ENCODE measurements at places on chromosomes 4 and X.
A peak's percentile ranks its signal among the peaks of the same experiment; 100 is the strongest.

DNA sequence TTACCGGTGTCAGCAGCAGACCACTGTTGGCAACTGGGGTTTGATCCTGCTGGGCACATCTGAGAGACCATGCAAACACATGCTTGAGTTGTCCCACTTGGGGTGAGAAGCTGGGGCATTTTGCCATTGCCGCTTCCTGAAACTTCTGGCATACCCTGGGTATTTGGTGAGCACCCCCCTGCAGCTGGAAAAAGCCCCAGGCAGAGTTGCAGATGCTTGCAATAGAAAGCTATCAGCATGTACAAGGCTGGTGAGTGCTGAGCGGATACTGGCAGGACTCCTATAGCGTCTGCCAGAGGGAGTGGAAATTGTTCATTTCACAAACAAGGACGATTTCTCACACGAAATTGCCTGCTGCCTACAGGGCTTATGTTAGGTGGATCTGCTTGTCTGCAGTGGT is 32.3 kb downstream of the SUPT20HL1 start:
- no peak for DNase-seq

- no peak for DNase-seq
These were observed 128.2 kb upstream of the OTUD4 start for GRCh38 chr4:145308598-145308997.

DNA sequence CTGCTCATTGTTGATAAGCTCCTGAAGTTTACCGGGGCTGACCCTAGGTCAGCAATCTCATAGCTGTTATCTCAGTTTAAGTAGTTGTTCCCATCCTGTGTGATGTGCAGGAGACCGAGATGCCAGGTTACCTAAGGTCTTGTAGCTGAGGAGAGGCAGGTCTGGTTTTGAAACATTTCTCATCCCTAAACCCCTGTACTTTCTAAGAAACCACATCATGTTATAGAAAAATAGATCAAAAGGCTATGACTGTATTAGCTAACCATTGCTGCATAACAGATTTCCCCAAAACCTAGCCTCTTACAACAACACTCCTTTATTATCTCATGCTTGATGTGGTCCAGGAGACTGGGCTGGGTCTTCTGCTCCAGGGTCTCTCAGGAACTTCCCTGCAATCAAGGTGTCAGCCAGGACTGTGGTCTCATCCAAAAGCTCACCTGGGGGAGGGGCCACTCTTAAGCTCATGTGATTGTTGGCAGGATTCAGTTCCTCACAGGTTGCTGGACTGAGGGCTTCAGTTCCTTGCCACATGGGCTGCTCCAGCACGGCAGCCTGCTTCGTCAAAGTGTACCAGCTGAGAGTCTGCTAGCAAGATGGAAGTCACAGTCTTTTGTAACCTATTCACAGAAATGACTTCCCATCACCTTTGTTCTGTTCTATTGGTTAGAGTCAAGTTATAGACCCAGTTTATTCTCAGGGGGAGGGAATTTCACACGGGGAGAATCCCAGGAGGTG is 60.9 kb upstream of the CLCN4 start:
- DNase-seq, result no peak

DNA sequence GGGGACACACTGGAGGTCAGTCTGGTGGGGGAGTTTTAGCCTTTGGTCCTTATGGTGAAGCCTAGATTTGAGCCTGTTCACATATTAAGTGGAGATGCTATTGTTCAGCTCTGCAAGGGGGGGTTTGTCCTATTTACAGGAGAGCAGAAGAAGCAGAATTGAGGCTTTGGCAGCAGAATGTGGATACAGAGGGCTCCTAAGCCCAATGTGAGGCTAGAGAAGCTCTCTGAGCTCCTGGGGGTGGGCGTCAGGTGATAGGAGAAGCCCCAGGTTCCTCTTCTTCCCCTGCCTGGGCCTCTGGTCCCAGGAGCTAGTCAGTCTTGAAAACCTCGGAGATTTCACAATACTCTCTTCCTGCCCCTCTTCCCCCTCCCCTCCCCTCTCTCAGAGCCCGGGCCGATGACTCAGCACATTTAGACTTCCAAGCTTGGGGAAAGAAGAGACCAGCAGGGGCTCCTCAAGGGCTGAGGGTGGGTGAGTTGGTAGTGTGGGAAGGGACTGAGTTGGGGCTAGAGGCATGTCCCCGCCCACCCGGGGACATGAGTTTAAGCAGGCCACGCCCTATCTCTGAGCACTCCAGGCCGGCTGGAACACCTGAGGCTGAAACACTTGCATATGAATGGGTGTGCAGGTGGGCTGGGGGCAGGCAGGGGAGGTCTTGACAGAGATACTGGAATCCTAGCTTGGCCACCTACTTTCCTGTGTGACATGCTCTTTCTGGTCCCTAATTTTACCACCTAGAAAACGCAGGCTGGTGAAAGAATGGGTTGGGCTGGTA is 3.4 kb downstream of the TFE3 start:
- DNase-seq, result peak; percentile 95

- no peak for DNase-seq
These were observed 47.5 kb downstream of the CYTL1 start for GRCh38 chr4:4971796-4972195.

GRCh38 chrX:150197388-150197787 is 165.7 kb upstream of the MAMLD1 start:
- DNase-seq, result no peak

DNA sequence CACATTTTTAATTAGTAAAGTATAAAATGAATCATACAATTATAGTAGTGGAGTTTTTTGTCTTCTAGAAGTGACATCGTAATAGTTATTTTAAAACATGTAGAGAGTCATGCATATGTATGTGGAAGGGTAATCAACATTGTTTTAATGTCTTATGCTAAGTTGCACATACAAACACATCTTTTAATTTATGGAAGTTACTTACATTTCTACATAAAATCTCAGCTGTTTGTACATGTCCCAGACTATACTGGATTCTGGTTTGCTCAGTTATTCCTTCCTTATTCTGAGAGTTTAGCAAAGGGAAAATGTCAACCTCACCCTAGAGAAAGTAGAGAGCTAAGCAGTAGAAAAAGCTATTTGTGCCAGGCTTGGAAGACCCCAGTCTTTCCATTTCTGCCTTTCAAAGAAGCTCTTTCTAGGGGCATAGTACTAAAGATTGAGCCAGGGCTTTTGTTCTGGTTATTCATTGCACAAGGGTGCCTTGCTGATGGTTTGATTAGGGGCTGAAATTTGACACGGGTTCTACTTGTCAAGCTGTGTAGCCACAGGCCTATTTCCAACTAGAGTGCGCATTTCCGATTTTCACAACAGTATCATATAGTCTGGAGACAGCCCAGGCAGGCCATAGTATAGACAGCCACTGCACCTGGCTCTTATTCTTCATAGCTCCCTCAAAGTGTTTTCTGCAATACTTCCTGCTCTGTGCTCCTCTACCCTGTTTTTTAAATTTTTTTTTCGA is 106.3 kb downstream of the RPA4 start:
- DNase-seq, result no peak

GRCh38 chr4:116073051-116073450 is 959.6 kb upstream of the NDST4 start:
- DNase-seq, result no peak

GRCh38 chr4:968221-968620 is 5.1 kb downstream of the DGKQ start:
- DNase-seq, result peak; percentile 45

GRCh38 chrX:4240541-4241194 is 527.2 kb upstream of the PRKX start:
- DNase-seq, result no peak

GRCh38 chr4:138609943-138610350 is 367.8 kb upstream of the SLC7A11 start:
- DNase-seq, result no peak

- peak; percentile 34 for DNase-seq
These were observed 1.4 kb downstream of the NKX6-1 start for GRCh38 chr4:84497504-84498202.

GRCh38 chrX:15437724-15438123 is 53.5 kb upstream of the VEGFD start:
- no peak for DNase-seq

- peak; percentile 36 for DNase-seq
These were observed 13.8 kb upstream of the FGFBP2 start for GRCh38 chr4:15976456-15977447.

DNA sequence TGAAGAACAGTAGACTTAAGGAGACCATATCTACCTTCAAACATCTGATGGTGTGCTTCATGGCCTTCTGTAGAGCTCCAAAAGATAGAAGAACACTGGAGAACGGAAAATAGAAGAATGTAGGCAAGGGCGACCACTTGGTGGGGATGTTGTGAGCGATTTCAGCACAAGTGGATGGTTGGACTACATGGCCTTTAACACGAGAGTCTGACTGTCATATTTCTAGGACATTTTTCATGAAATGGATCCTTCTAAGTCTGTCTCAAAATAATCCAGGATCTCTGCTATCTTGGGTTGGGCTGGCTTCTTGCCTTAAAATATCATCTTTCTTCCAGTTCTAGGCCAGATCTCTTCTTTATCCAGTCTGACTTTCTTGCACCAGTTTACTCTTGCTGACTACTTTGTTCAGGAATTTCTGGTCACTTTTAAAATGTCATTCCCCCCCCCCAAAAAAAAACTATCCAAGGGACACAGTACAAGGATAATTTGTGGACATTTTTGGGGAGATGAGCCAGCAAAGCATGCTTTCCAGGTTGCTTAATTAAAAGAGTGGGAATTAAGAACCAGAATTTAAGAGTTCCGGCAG is 1.2 kb upstream of the MID1IP1 start:
- no peak for DNase-seq

- DNase-seq, result peak; percentile 78
These were observed 109.1 kb downstream of the GPAT3 start for GRCh38 chr4:83644677-83645659.

DNA sequence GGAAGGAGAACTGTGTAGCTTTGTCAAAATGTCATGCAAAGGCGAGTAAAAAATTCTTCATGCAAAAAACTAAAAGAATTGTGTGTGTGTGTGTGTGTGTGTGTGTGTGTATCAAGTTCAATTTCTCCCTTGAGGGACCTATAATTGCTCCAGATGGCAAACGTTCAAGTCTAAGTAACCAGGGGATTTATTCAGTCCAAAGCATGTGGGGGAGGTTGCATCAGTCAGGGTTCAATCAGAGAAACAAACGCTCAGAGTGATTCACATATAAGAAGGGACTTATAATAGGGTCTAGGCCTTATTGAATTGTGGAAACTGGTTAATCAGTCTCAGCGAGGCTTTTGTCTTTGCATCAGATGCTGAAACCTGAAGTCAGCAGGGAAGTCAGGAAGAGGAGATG is 5.0 kb downstream of the DCAF8L1 start:
- DNase-seq, result no peak

GRCh38 chrX:102042372-102043325 is 82.8 kb upstream of the TCEAL2 start:
- no peak for DNase-seq

DNA sequence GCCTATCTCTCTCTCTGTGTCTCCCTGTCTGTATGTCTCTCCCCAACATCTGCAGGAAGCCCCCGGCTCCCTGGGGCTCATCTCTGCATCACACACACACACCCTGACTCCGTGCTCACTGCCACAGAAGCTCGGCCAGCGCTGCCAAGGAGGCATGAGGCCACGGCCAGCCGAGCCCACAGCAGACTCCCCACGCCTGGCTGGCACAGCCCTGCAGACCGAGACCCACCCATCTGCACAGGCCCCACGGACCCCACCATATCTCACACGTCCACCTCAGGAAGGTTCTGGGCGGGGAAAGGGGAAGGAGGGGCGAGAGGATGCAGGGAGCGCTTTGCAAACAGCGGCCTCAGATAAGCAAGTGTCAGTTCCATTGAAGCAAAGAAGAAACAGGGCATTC is 28.5 kb upstream of the SLC25A6 start:
- no peak for DNase-seq

Data from GM23338 (cell line).